Endodermal cell (in vitro differentiated cells): ENCODE measurements at places on chromosomes 7 and 10. TPM values are rescaled to one million over a fixed set of nuclear protein-coding genes. Genes with fewer than 3 reads are reported as not detected.

DNA sequence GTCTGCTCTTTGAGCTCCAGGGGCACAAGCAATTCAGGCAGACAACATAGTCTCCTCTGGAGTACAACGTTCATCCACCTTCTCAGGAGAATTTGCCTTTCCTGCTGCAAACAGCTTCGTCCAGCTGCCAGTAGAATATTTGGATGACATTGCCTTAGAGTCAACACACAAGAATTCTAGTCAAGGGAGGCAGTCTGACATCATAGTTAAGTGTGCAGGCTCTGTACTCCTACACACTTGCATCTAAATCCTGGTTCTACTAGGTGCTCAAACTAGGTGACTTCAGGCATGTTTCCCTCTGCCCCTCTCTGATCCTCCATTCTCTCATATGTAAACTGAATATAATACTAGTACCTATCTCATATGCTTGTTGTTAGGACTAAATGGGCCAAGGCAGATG is 314.8 kb downstream of the HPSE2 start:
- DNase-seq, result no peak
- no peaks in the 10 kb centered on the region for H3K27me3 ChIP-seq
- no peaks in the 10 kb centered on the region for H3K36me3 ChIP-seq
- no peaks in the 10 kb centered on the region for H3K4me1 ChIP-seq
- H3K4me3 ChIP-seq, result no peak overlapping the region

- peaks cover 46% of the 10 kb centered on the region for H3K36me3 ChIP-seq
- H3K4me1 ChIP-seq, result peaks cover 13% of the 10 kb centered on the region
- H3K27me3 ChIP-seq, result no peaks in the 10 kb centered on the region
- H3K4me3 ChIP-seq, result peak overlapping the region; percentile 85
Measured at GRCh38 chr10:91800182-91800581, 2.0 kb downstream of the TNKS2 start.

GRCh38 chr7:106042196-106042611 is 69.9 kb downstream of the SYPL1 start:
- DNase-seq, result no peak
- no peak overlapping the region for H3K4me3 ChIP-seq
- H3K27me3 ChIP-seq, result no peaks in the 10 kb centered on the region

GRCh38 chr7:72538147-72538546 is 126.0 kb upstream of the CALN1 start:
- no peak overlapping the region for H3K4me3 ChIP-seq
- H3K36me3 ChIP-seq, result no peaks in the 10 kb centered on the region
- no peaks in the 10 kb centered on the region for H3K4me1 ChIP-seq

DNA sequence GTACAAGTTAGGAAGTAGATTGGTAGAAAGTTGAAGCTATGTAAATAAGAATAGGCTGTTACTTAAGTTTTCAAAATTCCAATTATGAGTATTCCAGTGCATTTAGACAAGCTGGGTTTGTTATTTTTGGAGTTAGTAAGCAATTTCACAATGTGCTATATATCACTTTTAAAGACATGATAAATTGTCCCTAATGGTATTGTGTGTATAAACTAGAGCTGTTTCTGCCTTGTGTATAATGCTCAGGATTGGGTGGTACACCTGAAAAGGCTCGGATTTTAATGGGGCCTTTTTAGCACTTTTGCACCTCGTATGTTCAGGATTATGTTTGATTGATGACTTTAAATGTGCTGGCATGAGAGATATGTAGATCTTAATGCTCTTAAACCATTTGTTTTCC is 175.8 kb downstream of the VTI1A start:
- no peaks in the 10 kb centered on the region for H3K27me3 ChIP-seq
- DNase-seq, result no peak
- H3K4me3 ChIP-seq, result no peak overlapping the region
- H3K4me1 ChIP-seq, result no peaks in the 10 kb centered on the region

GRCh38 chr10:132467464-132468149 is 70.0 kb upstream of the INPP5A start:
- no peaks in the 10 kb centered on the region for H3K27me3 ChIP-seq
- no peak overlapping the region for H3K4me3 ChIP-seq
- H3K36me3 ChIP-seq, result no peaks in the 10 kb centered on the region
- DNase-seq, result no peak

- H3K27ac ChIP-seq, result no peak overlapping the region
- H3K27me3 ChIP-seq, result no peaks in the 10 kb centered on the region
- no peaks in the 10 kb centered on the region for H3K36me3 ChIP-seq
Measured at GRCh38 chr10:90787393-90788198, 70.2 kb downstream of the HTR7 start.

- no peak overlapping the region for H3K27ac ChIP-seq
- no peak for DNase-seq
- peak overlapping the region; percentile 46 for H3K4me3 ChIP-seq
- no peaks in the 10 kb centered on the region for H3K27me3 ChIP-seq
- peaks cover 27% of the 10 kb centered on the region for H3K4me1 ChIP-seq
Measured at GRCh38 chr7:12800486-12800885, 113.1 kb downstream of the ARL4A start.

GRCh38 chr7:87416682-87417587 is 58.5 kb downstream of the ABCB4 start:
- peaks cover 11% of the 10 kb centered on the region for H3K4me1 ChIP-seq
- no peak overlapping the region for H3K27ac ChIP-seq
- H3K27me3 ChIP-seq, result no peaks in the 10 kb centered on the region

DNA sequence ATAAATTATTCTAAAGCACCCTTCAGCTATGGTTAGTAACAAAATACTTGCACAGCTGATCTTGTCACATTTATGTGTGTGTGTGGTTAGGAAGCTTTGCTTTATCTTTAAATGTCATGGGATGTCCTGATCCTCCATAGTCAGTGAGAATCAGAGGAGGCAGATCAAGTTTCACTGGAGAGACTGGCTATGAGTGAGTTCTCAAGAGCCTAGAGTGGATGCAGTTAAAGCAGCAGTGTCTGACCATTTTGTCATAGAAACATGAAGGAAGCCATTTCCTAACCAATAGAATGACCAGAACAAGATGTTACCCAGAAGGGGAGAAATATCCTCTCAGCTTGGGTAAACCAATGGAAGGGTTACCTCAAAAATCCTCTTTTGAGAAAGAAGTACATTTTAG is 207.2 kb upstream of the DKK1 start:
- H3K4me3 ChIP-seq, result no peak overlapping the region
- H3K4me1 ChIP-seq, result no peaks in the 10 kb centered on the region
- H3K27me3 ChIP-seq, result no peaks in the 10 kb centered on the region

- H3K4me3 ChIP-seq, result no peak overlapping the region
- DNase-seq, result peak; percentile 35
- no peaks in the 10 kb centered on the region for H3K36me3 ChIP-seq
- no peaks in the 10 kb centered on the region for H3K27me3 ChIP-seq
- no peak overlapping the region for H3K27ac ChIP-seq
Measured at GRCh38 chr10:110434489-110435096, 63.1 kb upstream of the DUSP5 start.

- H3K27ac ChIP-seq, result peak overlapping the region; percentile 64
- no peaks in the 10 kb centered on the region for H3K27me3 ChIP-seq
- H3K36me3 ChIP-seq, result no peaks in the 10 kb centered on the region
- DNase-seq, result no peak
Measured at GRCh38 chr7:82444220-82444909, 788 bp upstream of the CACNA2D1 start.

DNA sequence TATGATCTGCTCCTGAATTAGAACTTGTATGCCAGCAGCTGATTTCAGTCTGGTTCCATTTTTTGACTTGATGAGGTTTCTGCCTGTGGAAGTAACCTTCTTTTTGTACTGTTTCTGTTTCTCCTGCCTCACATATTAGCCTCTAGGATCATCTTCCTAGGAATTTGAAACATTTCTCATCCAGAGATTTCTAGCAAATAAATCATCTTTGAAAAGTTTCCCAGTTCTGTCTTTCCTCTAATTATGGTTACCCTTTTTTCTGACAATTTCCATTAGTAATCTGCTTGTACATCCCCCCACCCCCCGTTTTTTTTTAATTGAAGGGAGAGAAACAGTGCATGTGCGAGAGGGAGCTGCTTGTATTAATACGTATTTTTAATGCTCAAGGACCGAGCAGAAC is 92.2 kb downstream of the NRF1 start:
- H3K4me3 ChIP-seq, result no peak overlapping the region
- H3K27ac ChIP-seq, result no peak overlapping the region
- no peaks in the 10 kb centered on the region for H3K27me3 ChIP-seq

- peaks cover 24% of the 10 kb centered on the region for H3K36me3 ChIP-seq
- DNase-seq, result peak; percentile 52
- peaks cover 7% of the 10 kb centered on the region for H3K4me1 ChIP-seq
- peaks cover 10% of the 10 kb centered on the region for H3K27me3 ChIP-seq
- H3K27ac ChIP-seq, result no peak overlapping the region
- H3K4me3 ChIP-seq, result peak overlapping the region; percentile 98
Measured at GRCh38 chr7:23298141-23298881, 828 bp upstream of the MALSU1 start.

DNA sequence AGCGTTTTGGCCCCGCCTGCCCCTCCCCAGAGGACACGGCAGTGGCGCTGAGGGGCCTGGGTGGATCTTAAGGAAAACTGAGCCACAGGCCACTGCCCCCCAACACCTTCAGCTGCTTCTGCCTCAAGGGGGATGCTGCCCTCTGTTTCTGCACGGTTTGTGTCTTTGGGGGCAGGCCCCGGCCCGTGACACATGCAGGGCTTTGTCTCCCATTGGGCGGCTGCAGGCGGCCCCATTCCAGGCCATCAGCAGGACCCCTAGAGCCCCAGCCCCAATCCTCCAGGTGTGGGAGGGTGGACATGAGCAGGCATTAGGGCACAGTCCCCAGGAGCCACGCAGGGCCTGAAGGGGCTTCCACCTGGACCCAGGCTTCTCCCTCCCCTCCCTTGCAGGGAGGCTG is 25.3 kb upstream of the PPP2R2D start:
- no peaks in the 10 kb centered on the region for H3K4me1 ChIP-seq
- H3K4me3 ChIP-seq, result no peak overlapping the region
- no peaks in the 10 kb centered on the region for H3K27me3 ChIP-seq
- no peak overlapping the region for H3K27ac ChIP-seq
- H3K36me3 ChIP-seq, result no peaks in the 10 kb centered on the region

GRCh38 chr10:3054183-3054850 is 13.0 kb upstream of the PFKP start:
- no peak for DNase-seq
- H3K27ac ChIP-seq, result no peak overlapping the region
- no peaks in the 10 kb centered on the region for H3K4me1 ChIP-seq
- no peaks in the 10 kb centered on the region for H3K27me3 ChIP-seq
- no peak overlapping the region for H3K4me3 ChIP-seq
- H3K36me3 ChIP-seq, result no peaks in the 10 kb centered on the region

DNA sequence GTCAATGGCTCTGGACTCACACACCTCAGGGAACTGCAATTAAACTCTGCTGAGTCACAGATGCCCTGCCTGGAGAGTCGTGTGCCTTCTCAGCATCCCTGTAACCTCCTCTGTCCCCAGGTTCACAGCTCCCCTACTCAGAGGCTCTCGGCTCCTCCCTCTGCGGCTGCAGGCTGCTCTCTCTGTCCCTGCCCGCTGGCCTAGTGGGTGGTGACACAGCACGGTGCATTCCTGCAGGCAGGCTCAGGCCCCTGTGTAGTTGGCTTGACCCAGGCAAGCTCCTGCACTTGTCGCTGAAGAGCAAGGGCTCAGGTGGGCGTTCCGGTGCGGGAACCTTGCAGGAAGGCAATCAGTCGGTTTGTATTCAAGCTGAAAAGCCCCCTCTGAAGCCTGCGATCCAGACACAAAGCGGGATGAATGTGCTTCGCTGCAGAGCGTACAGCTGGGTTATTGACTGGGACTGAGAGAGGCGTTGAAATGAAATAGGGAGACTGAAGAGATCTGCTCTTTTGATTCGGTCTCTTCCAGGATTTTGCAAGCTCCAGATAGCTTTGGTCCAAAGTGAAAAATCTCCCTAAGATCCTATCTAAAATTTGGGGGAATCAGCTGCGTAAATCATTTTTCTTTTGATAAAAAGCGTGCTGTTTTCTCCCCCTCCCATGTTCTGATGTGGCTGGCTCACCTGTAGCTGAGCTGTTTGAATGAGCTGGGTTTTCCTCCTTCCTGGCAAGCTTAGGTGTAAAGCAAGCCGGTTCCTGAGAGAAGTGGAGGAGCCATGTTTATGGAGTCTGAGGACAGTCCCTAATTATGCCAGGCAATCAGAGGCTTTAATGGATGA is 208.7 kb upstream of the PHYHIPL start:
- H3K4me1 ChIP-seq, result peaks cover 29% of the 10 kb centered on the region
- peak overlapping the region; percentile 64 for H3K4me3 ChIP-seq
- peak; percentile 97 for DNase-seq
- peak overlapping the region; percentile 69 for H3K27ac ChIP-seq

- H3K4me1 ChIP-seq, result peaks cover 14% of the 10 kb centered on the region
- peak overlapping the region; percentile 31 for H3K4me3 ChIP-seq
- H3K27me3 ChIP-seq, result no peaks in the 10 kb centered on the region
- peak; percentile 61 for DNase-seq
- no peak overlapping the region for H3K27ac ChIP-seq
- H3K36me3 ChIP-seq, result peaks cover 62% of the 10 kb centered on the region
Measured at GRCh38 chr10:113099431-113100183, 149.6 kb downstream of the TCF7L2 start.

GRCh38 chr10:103676058-103676785 is 179.2 kb downstream of the SH3PXD2A start:
- no peaks in the 10 kb centered on the region for H3K4me1 ChIP-seq
- H3K27ac ChIP-seq, result peak overlapping the region; percentile 76
- no peak overlapping the region for H3K4me3 ChIP-seq
- no peaks in the 10 kb centered on the region for H3K27me3 ChIP-seq
- no peak for DNase-seq
- no peaks in the 10 kb centered on the region for H3K36me3 ChIP-seq

- H3K27ac ChIP-seq, result no peak overlapping the region
- no peak overlapping the region for H3K4me3 ChIP-seq
- peak; percentile 71 for DNase-seq
- no peaks in the 10 kb centered on the region for H3K27me3 ChIP-seq
- H3K4me1 ChIP-seq, result no peaks in the 10 kb centered on the region
Measured at GRCh38 chr7:108222236-108222892, 92.2 kb upstream of the LAMB4 start.

- no peaks in the 10 kb centered on the region for H3K27me3 ChIP-seq
- peak; percentile 63 for DNase-seq
- peaks cover under 1% of the 10 kb centered on the region for H3K36me3 ChIP-seq
Measured at GRCh38 chr10:99391346-99391745, 39.1 kb downstream of the GOT1 start.

GRCh38 chr7:147170341-147171012 is 1053.9 kb downstream of the CNTNAP2 start:
- H3K27ac ChIP-seq, result no peak overlapping the region
- no peak overlapping the region for H3K4me3 ChIP-seq
- no peaks in the 10 kb centered on the region for H3K36me3 ChIP-seq
- peak; percentile 55 for DNase-seq

GRCh38 chr7:99012722-99013121 is 131.2 kb downstream of the SMURF1 start:
- no peak for DNase-seq
- H3K27ac ChIP-seq, result no peak overlapping the region
- H3K4me1 ChIP-seq, result no peaks in the 10 kb centered on the region
- H3K4me3 ChIP-seq, result no peak overlapping the region
- H3K27me3 ChIP-seq, result no peaks in the 10 kb centered on the region

YWHAG gene
- total RNA-seq, result 148 to 162 TPM (median 157 TPM) in 3 replicates

DDC gene
- total RNA-seq, result 0.84 and 1.1 TPM in 2 replicates

SEMA3D gene
- 6.4 to 7.4 TPM (median 6.5 TPM) in 3 replicates for total RNA-seq

CDHR1 gene
- total RNA-seq, result 0.77 to 2.0 TPM (median 1.3 TPM) in 3 replicates

CCL24 gene
- not detected in 3 replicates for total RNA-seq

HYAL4 gene
- 0.52 to 1.2 TPM (median 0.86 TPM) in 3 replicates for total RNA-seq

GNGT1 gene
- not detected in 3 replicates for total RNA-seq

FAM25A gene
- total RNA-seq, result not detected in 2 replicates

RSPH10B gene
- 0.69 to 0.80 TPM (median 0.75 TPM) in 3 replicates for total RNA-seq

NFKB2 gene
- 28.7 and 31.0 TPM in 2 replicates for total RNA-seq

AKR1C2 gene
- total RNA-seq, result 0.74 to 0.89 TPM in 2 of 3 replicates, not detected in the other

DENND2A gene
- total RNA-seq, result 27.0 and 28.5 TPM in 2 replicates

FAM25C gene
- total RNA-seq, result not detected in 2 replicates

GPR146 gene
- total RNA-seq, result 0.75 to 18.6 TPM (median 1.4 TPM) in 3 replicates
